Vagina (tissue), 2 donors: ENCODE measurements at places on chromosomes 7 and 10. TPM values are rescaled to one million over a fixed set of nuclear protein-coding genes. Genes with fewer than 3 reads are reported as not detected.

HTR5A gene
- not detected for total RNA-seq

IFIT1B gene
- total RNA-seq = not detected

DNA sequence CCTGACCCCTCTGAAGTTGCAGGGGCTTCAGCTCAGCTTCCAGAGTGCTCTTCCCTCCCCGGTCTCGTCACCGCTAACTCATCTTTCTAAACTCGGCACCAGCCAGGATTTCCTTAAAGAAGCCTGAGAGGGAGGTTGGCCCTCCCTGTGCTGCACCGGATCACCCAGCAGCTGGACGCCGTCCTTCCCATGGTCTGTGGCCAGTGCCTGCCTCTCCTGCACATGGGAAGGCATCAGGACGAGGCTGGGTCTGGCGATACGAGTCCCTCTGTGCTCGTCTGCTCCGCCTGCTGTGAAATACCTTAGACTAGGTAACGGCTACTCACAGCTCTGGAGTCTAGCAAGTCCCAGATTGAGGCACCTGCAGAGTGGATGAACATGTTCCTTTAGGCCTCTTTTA is 179.1 kb downstream of the ZMYND11 start:
- no peak overlapping the region for H3K27ac ChIP-seq
- peaks cover 4% of the 10 kb centered on the region for H3K4me1 ChIP-seq
- DNase-seq = peak; percentile 72
- no peaks in the 10 kb centered on the region for H3K27me3 ChIP-seq

DNA sequence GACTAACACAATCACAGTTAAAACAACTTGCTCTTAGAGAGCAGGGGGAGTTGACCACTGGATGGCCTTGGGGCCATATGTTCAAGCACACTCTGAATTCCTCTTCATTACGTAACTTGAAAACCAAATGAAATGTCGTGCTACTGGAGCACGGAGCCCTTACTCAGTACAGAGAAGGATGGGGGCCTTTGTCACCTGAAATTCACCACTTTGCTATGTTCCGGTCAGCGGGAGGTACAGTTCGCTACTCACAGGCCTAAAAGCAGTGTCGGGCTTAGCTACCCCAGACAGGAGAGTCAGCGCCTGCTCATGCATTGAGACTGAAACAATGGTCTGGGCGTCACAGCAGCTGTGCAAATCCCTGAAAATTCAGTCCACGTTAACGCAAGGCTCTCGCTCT is 39.6 kb downstream of the GLI3 start:
- H3K36me3 ChIP-seq = no peaks in the 10 kb centered on the region
- H3K4me3 ChIP-seq = no peak overlapping the region
- no peak for DNase-seq
- H3K27me3 ChIP-seq = no peaks in the 10 kb centered on the region
- H3K27ac ChIP-seq = no peak overlapping the region

DNA sequence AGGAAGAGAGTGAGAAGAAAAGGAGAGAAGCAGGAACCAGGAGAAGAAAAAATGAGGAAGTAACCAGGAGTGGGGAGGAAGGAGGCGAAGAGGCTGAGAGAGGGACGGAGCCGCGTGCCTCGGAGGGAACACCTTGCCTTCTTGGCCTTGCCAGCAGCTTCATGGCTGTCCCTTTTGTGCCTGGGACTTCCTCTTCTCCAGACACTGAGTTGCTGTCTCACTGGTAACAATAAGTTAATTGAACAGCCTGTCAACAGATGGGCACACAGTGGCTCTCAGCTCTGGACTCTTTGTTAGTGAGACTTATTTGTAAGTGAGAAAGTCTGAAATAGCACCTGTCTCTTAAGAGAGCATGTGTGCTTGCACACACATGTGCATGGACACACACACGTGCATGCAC is 83.2 kb downstream of the GATA3 start:
- no peaks in the 10 kb centered on the region for H3K4me1 ChIP-seq
- no peak overlapping the region for H3K4me3 ChIP-seq
- no peaks in the 10 kb centered on the region for H3K27me3 ChIP-seq
- H3K36me3 ChIP-seq = no peaks in the 10 kb centered on the region

GRCh38 chr7:18895456-18895855 is 222.0 kb downstream of the TWIST1 start:
- no peaks in the 10 kb centered on the region for H3K36me3 ChIP-seq
- peaks cover 7% of the 10 kb centered on the region for H3K4me1 ChIP-seq
- no peak for DNase-seq
- no peaks in the 10 kb centered on the region for H3K27me3 ChIP-seq

- DNase-seq = no peak
- no peaks in the 10 kb centered on the region for H3K27me3 ChIP-seq
- H3K27ac ChIP-seq = peak overlapping the region; percentile 79
Observed at GRCh38 chr7:139731802-139732470, 45.9 kb downstream of the HIPK2 start.

- H3K4me3 ChIP-seq = no peak overlapping the region
- H3K27me3 ChIP-seq = no peaks in the 10 kb centered on the region
- no peak overlapping the region for H3K27ac ChIP-seq
- H3K4me1 ChIP-seq = peaks cover 14% of the 10 kb centered on the region
- no peaks in the 10 kb centered on the region for H3K36me3 ChIP-seq
- DNase-seq = no peak
Observed at GRCh38 chr10:12635127-12635541, 285.8 kb downstream of the CAMK1D start.

- H3K4me3 ChIP-seq = no peak overlapping the region
- DNase-seq = no peak
- H3K36me3 ChIP-seq = no peaks in the 10 kb centered on the region
- H3K27me3 ChIP-seq = no peaks in the 10 kb centered on the region
- H3K27ac ChIP-seq = no peak overlapping the region
Observed at GRCh38 chr7:150820578-150821198, 20.1 kb downstream of the TMEM176A start.
